ENCODE measurements at places on chromosomes 13 and 19.

DNA sequence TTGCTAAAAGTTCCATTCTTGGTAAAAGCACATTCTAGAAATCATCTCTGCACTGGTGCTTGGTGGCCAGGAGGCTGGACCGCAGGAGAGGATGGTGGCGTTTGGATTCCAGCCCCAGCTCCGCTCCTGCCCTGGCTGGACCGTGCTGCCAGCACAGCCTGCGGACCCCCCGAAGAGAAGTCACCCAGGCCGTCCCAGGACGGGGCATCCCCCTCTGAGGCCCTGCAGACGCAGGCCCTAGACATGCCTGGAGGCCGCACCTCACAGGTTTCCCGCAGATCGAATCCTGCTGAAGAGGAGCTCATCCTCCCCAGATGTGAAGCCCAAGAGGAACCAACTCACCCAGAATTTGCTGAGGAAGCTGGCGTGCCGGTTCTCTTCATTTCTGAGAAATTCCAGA lies 159.0 kb downstream of the TEX29 start:
- no peak for DNase-seq

GRCh38 chr13:69591437-69591836 lies 516.2 kb upstream of the ATXN8OS start:
- no peak for DNase-seq

DNA sequence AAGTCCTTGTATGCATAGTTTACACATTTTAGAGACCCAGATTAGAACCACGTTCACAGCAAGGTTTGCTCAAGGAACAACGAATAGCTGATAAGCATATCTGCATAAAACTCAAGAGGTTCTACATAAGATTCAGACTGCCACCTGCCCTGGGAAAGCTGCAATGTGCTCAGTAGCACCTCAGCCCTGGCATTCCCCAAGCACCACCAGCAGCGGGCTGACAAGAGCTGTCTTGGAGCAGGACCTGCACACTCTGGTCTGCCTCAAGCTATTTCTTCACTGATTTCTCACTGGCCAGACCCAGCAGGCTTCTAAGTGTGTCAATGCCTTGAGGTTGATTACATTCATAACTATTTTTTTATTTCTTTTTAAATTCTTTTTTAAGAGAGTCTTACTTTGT lies 65.8 kb upstream of the UQCRFS1 start:
- no peak for DNase-seq

- DNase-seq = no peak
These were observed 197.2 kb downstream of the RAP2A start for GRCh38 chr13:97631158-97631557.

DNA sequence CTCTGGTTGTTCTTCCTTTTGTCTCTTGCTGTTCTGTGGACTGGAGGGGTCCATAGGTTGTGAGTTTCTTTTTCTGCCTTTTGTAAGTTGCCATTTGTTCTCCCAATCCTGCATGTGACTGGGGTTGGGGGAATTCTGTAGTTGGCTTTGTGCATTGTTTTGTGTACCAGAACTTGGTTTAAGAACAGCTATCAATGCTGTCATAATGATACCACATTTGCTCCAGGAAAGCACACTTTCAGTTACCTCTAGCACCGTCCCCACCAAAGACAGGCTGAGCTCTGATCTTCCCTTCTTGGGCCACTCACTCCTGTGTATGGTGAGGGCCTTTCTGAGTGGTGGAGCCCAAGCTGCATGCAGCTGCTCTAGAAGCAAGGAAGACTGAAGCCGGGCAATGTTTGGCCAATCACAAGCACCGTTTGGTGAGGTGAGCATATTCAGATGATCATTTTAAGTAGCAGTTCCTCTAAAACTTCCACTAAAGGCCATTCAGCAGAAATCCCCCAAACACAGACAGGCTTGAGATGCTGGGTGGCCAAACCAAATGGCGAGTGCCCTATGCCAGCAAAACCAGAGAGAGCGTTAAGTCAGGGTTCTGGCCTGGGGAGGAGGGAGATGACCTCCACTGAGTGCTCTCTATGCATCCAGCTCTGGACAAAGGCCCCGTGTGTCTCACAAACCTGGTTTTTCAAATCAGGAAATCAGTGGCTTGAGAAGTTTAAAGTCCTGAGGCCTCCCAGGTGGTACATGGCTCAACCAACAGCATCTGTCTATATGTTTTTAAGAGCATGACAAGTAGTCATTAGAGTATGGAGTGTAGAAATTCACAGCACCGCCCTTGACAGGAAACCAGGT lies 120.7 kb upstream of the SPATA13 start:
- no peak for DNase-seq

DNA sequence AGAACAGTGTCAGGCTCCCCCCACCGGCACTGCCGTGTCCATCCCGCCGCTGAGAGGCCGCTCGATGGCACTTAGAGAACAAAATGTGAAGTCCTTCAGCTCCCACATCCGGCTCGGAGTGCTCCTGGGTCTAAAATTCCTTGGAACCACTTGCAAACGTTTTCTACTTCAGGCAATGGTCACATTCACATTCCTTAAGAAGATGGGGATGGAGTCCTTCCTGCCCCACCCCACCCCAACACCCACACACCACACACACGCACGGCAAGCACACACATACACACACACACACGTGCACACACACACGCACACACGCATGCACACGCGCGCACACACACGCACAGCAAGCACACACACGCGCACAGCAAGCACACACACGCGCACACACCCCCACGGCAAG lies 83.4 kb downstream of the SOX1 start:
- DNase-seq = no peak

All from progenitor cell of endocrine pancreas (in vitro differentiated cells).